AML-193 (cell line): ENCODE measurements at places on chromosomes 13 and 19.

- DNase-seq: no peak
Observed at GRCh38 chr19:19487950-19488874, 27.1 kb downstream of the TSSK6 start.

DNA sequence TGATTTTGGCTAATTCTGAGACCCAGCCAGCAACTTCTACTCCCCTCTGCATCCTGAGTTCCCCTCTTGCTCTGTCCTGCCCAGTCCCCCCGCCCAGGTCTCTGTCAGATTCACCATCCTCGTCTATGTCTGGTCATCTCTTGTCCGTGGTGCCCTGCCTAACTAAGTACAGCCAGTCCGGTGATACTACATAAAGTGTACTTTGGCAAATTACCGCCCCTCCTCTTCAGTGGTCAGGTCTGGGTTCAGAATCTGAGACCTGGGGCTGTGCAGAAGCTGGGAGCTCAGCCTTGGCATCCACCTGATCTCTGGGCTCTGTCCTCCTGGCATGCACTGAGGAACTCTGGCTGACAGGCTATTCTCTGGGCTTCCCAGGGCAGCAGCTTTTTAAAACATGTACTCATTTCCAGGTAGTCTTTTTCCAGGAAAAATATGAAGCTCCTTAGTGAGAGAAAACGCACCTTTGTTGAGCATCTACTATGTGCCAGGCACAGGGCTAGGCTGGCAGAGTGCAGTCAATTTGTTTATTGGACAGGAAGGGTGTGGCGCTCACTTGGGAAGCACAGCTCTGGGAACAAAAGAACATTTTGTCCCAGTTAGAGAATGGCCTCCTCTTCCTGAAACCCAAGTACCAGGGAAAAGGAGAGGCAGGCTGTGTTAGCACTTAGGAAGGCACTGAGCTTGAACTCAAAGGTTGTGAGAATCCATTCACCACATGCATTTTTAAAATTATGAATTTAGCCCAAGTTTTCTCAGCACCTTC is 88.9 kb downstream of the TSHZ3 start:
- no peak for DNase-seq

DNA sequence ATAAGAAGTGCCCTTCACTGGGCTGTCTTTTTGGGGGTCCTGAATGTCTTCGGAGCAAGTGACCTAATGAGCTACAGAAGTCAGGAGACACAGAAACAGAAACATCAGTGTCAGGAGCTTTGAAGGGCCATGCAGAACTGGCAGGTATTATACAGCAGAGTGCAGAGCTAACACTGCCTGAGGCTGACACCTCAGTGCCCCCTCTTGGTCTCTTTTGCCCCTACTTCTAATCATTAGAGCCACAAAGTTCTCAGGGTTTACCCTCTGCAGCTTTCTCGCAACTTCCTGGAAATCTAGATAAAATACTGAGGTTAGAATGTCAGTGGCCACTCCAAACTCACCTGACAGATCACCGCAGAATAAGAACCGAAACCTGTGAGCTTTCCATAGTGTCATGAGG is 172.7 kb downstream of the B3GLCT start:
- peak; percentile 39 for DNase-seq

DNA sequence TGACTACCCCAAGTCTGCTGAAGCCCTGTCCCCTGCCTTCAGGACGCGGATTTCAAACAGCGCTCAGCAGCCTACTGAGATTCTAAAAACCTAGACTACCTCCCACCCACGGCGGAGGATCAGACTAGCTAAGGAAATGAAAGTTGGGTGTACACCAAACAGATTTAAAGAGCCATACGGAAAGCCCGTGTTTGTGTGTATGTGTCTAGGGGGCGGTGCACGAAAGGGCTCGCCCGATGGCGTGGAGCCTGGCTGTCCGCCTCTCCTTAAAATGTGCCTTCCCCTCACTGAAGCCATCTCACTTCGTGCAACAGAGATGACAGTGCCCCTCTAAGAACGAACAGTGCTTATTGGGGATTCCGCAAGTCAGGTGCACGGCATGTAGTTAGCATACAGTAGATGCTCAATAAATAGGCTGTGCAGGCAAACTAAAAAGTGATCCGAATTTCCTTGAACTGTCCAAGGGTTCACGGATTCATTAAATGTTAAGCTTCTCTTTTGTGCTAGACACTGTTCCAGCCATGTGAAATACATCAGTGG is 639 bp downstream of the LENG1 start:
- DNase-seq: peak; percentile 38

- no peak for DNase-seq
Observed at GRCh38 chr13:101291646-101292515, 124.4 kb downstream of the NALCN start.

DNA sequence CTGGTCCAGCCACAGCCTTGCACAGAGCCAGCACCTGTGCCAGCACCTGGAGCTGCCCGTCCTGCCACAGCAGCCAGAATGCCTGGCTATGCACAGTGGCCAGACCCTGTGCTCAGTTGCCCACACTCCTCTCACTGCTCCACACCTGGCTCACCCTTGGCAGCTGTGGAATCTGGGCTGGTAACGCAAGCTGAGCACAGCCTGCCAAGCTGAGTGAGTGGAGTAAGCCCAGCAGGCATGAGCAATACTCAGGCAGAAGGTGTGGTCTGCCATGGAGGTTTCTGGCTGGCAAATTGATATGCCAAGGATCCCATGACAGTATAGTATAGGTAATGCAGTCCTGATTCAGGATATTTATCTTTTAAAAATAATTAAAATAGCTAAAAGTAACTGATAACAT is 122.2 kb downstream of the PCDH9 start:
- DNase-seq: no peak

- DNase-seq: no peak
Observed at GRCh38 chr19:41702171-41702651, 6.2 kb upstream of the CEACAM5 start.

DNA sequence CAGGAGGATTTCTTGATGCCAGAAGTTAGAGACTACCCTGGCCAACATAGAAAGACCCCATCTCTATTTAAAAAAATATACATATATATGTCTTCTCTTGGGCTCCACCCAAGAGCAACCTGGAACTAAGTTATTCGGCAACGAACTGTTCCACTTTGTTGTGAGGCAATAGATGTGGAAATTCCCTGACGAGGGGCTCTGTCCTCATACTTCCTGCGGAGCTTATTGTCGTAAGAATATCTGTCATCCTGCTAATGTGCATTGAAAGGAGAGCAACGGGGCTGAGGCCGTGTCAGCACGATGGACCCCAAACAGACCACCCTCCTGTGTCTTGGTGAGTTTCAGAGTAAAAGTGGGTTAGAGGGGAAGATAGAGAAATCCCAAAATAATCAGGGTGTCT is at the start of gene FCAR:
Gene FCAR, plus strand, starts transcription at position 246 of the 400 bp plus-strand sequence. Its CDS starts 55 bp downstream, at position 301.
- DNase-seq: no peak

- no peak for DNase-seq
Observed at GRCh38 chr19:48681127-48681470, 8.3 kb upstream of the NTN5 start.

DNA sequence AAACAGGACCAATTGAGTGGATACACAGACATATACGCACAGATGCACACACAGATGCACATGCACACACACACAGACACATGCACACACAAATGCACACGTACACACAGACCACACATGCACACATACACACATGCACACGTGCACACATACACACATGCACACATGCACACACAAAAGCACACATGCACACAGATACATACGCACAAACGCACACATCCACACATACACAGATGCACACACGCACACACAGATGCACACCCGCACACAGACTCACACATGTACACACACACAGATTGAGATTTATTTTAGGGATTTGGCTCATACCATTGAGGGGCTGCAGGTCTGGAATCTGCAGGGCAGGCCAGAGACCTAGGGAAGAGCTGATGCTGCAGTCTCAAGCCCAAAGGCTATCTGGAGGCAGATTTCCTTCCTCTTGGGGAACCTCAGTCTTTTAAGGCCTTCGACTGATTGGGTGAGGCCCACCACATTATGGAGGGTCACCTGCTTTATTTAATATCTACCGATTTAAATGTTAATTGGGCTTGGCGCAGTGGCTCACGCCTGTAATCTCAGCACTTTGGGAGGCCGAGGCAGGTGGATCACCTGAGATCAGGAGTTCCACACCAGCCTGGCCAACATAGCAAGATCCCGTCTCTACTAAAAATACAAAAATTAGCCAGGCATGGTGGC is 22.6 kb downstream of the TMPRSS9 start:
- no peak for DNase-seq

DNA sequence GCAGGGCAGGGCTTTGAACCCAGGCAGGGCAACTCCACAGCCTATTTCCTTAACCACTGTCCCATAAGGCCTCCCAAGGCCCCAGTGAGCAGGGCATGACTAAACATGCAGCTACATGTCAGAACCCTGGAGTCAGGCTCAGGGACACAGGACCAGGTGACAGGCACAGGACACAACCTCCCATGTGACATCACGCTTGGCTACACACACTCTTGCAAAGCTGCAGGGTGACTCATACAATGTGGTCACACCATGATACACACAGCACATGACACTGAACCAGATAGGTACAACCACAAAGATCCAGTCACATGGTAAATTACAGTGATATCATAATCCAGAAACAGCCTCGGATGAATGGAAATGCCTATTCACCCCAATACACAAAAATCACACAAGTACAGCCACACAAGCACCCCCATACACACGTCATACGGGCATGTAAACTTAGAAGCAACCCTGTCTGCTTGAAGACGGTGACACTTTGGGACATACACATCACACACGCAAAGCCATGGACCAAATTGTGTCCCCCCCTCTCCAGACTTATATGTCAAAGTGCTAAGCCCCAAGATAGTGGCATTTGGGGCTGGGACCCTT is 14.5 kb downstream of the KLK4 start:
- no peak for DNase-seq

DNA sequence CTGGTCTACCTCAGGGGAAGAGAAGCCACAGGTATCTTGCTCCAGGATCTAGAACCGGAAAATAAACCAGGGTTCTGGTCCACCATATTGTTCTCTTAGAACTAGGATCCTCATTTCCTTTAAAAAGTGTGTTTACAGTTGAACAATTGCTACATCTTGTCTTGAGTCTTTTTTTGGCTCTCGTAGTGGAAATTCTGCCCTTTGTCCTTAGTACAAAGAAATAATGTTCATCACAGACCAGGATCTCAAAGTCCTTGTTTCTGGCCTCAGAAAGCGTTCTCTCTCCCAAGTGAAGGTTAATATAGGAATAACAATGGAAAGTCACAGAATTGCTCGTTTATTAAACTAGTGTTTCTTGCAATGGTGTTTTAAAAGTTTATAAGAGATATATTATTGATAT is 20.8 kb downstream of the KLF2 start:
- no peak for DNase-seq

- DNase-seq: peak; percentile 2
Observed at GRCh38 chr19:53659292-53659691, 27.5 kb downstream of the DPRX start.

- DNase-seq: no peak
Observed at GRCh38 chr13:102707467-102707866, 12.6 kb upstream of the METTL21C start.

- no peak for DNase-seq
Observed at GRCh38 chr13:112969692-112970338, 801 bp downstream of the MCF2L start.

- DNase-seq: peak; percentile 91
Observed at GRCh38 chr19:21474671-21475181, 30.7 kb upstream of the ZNF429 start.

GRCh38 chr13:104196611-104197010 is 1130.4 kb upstream of the SLC10A2 start:
- DNase-seq: no peak
